ENCODE measurements at places on chromosomes 1 and 21.
A peak's percentile ranks its signal among the peaks of the same experiment; 100 is the strongest.

GRCh38 chr1:25676488-25676887 is 59.9 kb downstream of the MAN1C1 start:
- no peak for DNase-seq

- DNase-seq = no peak
Measured at GRCh38 chr1:44655609-44656008, 18.7 kb downstream of the TMEM53 start.

DNA sequence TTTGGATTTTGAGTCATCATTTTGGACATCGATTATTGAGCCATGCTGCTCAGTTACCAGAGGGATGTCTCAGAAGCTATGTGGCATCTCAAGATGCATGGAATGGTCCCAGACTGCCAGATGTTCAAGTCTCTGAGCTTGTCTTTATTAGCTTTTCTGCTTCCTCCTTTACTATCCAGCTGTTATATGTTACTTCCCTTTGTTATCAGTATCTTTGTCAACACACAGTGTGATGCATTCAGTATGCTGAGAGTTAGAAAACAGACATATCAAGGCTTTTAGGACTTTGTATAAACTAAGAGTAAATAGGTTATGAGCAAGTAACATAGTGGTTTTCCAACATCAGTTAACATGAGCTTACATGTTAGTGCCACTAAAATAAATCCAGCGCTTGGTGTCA is 474.5 kb downstream of the DSCAM start:
- DNase-seq = no peak

DNA sequence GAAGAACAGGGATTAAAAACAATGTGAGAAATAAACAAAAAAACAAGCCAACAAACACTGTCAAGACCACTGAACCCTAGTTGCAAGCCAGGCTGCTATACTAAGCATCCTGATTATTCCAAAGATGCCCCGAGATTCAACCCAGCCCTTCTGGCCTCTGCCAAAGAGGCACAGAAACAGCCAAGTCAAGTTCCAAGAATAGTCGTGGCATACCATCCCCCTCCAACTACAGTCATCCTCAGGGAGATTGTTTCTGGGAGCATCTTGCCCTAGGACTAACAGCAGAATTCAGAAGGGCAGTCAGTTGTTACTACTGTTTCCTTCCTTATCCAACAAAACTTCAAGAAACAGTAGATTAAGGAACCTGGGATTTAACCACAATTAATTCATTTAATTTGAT is 52.3 kb downstream of the ABL2 start:
- DNase-seq = no peak

DNA sequence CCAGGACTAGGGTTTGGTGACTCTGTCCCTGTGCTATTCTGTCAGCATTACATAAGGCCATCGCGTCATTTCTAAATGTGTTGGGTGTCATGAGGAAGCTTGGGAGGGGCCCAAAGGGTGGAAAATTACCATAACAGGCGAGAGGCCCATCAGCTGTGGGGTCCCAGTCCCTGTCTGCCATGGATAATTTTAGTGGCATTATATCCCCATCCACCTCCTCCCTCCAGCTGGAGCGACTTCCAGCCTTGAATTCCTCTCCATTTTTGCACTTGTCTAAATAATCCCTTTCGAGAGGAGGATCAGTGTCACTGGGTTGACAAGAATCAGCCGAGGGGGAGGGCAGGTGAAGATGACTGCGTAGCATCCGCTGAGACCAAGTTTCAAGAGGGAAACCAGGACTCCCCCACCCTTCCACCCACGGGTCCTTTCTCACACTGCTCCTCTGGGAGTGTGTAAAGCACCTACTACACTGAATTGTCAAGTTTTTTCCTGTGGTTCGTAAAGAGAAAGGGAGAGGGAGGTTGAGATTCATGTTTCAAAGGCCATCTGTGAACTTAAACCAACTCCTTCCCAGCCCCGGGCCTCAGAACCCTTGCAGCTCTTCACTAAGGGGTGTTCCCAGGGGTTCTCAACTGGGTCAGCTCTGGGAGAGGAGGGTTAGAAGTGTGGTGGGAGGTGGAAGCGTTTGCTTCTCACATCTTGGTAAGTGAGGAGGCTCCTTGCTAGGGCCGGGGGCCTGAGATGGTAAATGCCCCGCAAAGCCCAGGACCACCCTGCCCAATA is 29.2 kb downstream of the VASH2 start:
- DNase-seq = peak; percentile 31

- no peak for DNase-seq
Measured at GRCh38 chr1:227317523-227318015, 723 bp downstream of the CDC42BPA start.

GRCh38 chr21:45768011-45768739 is 124.7 kb downstream of the PCBP3 start:
- peak; percentile 43 for DNase-seq

- DNase-seq = no peak
Measured at GRCh38 chr1:51729824-51730301, 113.0 kb downstream of the OSBPL9 start.

DNA sequence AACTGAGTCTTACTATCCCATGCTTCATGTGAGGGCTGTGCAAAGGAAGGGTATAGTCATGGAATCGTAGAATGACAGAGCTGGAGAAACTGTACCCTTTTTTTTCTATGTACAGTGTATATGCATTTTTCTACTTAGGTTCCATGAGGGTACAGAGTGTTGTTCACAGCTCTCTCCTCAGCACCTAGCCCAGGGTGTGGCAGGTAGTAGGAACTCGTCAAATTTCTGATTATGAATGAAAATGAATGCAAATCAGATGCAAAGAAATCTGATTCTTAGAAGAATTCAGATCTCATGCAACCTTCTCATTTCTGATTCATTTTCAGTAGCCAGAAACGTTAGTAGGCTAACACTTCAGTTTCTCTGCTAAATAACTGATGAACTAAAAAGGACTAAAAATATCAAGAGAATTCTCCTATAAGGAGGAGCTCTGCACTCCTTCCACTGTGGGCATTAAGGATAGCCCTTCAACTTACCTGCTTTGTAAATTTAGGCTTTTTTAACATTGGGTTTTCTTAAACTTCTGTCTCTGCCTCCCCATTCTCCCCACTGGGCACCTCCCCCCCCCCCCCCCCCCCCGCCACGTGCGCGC is 18.0 kb upstream of the HHAT start:
- no peak for DNase-seq

- DNase-seq = no peak
Measured at GRCh38 chr1:42006836-42007235, 88.1 kb upstream of the HIVEP3 start.
